ENCODE measurements at places on chromosomes 3 and 15. TPM values are rescaled to one million over a fixed set of nuclear protein-coding genes. Genes with fewer than 3 reads are reported as not detected.

The ATP10A gene
- 10.4 TPM for total RNA-seq

The IL1RAP gene
- total RNA-seq, result 11.0 TPM

The LRRC31 gene
- not detected for total RNA-seq

The PLA2G4F gene
- total RNA-seq, result not detected

The LYZL4 gene
- total RNA-seq, result not detected

Data from smooth muscle cell of bladder (primary cell).